ENCODE measurements at places on chromosomes 2 and 18.

- no peak for DNase-seq
Observed at GRCh38 chr18:44912740-44913478, 232.2 kb downstream of the SETBP1 start.

DNA sequence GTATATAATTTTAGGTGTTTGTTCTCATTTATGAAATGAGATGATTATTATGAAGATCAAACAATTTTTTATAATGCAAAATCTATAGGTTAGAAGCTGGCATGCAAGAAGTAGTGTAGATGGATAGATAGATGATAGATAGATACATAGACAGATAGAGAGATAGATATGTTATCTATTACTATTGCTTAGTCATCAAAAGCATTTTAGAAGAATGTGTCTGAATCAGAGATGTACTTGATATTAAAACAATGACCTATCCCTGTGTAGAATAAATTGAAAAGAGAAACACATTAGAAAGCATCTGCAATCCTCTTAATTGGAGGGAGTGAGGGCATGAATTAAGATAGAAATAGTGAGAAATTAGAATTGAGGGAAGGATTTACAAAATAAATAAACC is 436.2 kb upstream of the NXPH2 start:
- DNase-seq, result no peak

DNA sequence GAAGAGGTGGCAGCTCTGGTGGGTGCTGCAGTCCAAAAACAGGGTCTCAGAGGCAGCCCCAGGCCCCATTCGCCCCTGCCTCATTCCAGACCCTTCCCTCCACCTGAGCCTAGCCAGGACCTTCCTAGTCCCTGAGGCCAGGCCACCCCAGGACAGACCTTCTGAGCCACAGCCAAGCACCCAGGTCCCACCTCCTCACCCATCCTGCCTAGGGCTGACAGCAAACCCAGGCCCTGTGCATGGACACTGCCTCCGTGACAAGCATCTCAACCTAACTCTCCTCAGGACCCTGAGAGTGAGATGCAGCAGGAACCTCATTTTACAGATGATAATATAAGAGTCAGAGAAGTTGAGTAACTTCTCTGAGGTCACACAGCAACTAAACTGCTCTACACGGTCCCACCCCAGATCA is 15.5 kb downstream of the ADRA2B start:
- DNase-seq, result no peak

GRCh38 chr18:55856229-55856628 is 268.2 kb upstream of the TCF4 start:
- DNase-seq, result no peak

GRCh38 chr18:56276466-56276865 is 361.9 kb downstream of the TXNL1 start:
- DNase-seq, result no peak

DNA sequence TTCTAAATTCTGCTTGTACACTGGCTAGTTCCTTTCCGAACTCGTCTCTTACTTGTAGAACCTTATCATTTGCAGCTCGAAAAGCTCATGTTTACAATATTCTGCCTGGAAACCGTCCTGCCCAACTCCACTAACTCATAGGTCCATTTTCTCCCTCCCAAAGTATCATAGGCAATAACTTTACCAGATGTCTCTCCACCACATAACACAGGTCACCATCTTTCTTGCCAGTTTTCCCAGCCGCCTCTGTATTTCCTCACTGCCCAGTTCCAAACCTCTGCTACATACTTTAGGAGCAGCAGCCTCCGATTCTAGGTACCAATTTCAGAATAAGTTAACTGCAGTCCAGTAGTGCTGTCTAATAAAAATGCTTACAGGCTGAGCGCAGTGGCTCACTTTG is 259.5 kb downstream of the GLI2 start:
- DNase-seq, result no peak

- DNase-seq, result peak; percentile 4
Observed at GRCh38 chr2:180571559-180571958, 408.8 kb upstream of the UBE2E3 start.

- no peak for DNase-seq
Observed at GRCh38 chr2:45506756-45507155, 104.3 kb downstream of the SRBD1 start.

DNA sequence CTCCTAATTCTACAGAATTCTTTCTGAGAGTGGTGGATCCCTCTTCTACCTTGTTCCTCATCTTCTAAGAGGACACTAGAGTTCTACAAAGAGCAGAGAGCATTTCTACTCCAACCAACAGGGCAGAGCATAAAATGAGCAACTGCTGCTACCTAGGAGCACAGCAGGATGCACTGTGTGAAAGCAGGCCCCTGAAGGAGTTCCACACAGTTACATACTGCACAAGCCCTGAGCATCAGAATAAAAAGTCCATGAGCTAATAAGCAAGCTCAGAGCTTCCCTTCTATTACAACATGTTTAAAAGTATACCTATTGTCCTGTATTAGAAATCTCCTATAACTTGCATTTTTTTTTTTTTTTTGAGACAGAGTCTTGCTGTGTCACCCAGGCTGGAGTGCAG is 8.4 kb downstream of the FHL2 start:
- DNase-seq, result no peak

DNA sequence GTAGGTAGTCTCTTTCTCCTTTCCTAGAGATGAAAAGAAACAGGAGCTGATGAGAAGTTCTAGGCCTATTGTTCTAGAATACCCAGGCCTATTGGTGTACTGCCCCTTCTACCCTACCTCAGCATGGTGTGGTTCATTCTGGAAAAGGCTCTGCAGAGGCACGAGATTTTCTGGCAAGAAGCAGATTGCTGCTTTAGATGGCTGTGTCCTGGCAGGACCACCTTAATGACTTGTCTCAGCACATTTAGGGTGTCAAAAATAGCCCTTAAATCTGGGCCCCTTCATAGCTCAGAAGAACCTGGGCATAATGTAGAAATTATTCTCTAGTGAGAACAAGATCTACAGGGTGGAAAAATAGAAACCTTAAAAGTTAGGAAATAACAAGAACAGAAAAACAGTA is 87.9 kb downstream of the BCL2L11 start:
- no peak for DNase-seq

GRCh38 chr2:193303464-193303863 is 1108.7 kb upstream of the TMEFF2 start:
- DNase-seq, result no peak

- no peak for DNase-seq
Observed at GRCh38 chr2:11096591-11096990, 58.7 kb upstream of the SLC66A3 start.

GRCh38 chr2:44362207-44363015 is 664 bp downstream of the CAMKMT start:
- DNase-seq, result no peak

GRCh38 chr18:60113396-60113795 is 213.6 kb downstream of the PMAIP1 start:
- no peak for DNase-seq

- no peak for DNase-seq
Observed at GRCh38 chr2:60717691-60718090, 38.4 kb upstream of the PAPOLG start.

DNA sequence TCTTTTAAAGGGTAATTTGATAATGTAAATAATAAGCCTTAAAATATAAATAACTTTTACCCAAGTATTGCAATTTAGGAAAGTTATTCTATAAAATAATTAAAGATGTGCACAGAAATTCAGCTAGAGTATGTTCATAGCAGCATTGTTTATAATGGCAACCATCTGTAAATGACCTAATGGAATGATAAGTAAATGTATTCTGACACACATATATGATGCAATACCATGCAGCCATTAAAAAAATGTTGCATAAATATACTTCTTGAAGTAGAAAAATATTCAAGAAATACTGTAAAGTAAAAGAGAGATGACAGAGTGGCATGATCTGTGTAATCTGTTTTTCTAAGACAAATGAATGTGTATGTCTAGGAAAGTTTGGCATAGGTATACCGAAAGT is 545.7 kb downstream of the ZEB2 start:
- peak; percentile 51 for DNase-seq

GRCh38 chr2:231701456-231702373 is 6.6 kb upstream of the PTMA start:
- DNase-seq, result no peak

All from fibroblast of the conjunctiva (primary cell).